ENCODE measurements at places on chromosomes 2 and 18.
A peak's percentile ranks its signal among the peaks of the same experiment; 100 is the strongest.

DNA sequence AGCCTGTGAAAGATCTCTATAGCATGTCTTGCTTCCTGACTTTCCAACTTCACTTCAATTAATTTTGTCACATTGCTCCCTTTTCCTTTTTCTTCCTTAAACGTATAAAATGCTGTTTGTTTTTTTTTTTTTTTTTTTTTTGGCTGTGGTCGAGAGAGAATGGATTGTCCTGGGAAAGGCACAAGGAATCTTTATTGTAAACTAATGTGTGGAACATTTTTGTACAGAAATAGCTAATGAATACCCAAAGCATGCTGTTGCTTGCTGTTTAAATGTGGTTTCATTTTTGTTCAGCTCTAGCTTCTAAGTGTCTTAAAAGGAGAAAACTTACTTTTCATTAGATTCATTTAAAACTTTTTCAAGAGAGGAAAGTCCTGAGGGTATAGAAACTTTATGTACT is 105.5 kb downstream of the GPD2 start:
- DNase-seq, result no peak

DNA sequence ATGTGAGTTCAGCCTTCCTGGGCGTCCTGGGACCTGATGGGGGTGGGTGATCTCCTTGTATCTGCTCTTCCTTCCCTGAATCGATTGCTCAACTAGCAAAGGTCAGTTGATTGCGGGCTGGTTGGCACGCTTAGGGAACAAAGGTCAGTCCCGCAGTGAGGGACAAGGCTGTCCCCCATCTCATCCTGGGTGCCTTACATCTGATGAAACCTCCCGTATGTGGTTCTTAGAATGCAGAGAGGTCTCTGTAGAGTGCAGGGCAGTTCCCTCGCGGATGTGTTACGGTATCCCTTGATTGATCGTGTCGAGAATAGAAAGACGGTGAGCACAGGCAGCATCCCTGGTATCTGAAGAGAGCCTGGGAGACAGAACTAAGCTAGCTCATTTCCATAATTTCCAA is 56.4 kb upstream of the RBM44 start:
- no peak for DNase-seq

DNA sequence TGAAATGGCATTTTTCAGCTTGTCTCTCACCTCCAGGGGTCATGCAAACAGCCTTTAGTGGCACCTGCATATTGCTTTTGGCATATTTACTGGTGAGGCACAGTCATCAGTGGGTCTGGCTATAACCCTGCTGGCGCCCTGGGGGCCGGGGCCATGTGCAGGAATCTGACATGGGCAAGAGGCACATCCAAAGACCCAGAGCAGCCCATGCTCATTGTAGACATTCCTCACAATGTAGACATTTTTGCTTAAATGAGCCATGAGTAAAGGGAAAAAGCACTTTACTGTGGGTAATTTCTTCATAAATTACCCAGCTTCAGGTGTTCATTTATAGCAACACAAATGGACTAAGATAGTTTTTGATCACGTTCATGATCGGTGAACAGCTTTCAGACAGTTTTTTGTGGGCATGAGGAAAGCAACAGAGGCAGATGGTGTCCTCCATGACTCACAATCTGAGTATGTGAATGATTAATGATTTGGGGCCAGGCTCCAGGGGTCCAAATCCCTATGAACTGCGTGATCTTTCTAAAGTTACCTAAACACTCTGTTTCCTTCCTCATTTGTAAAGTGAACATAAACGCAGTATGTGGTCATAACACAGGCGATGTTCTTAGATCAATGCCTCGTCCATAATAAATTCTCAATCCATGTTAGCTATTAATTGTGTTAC is 85.8 kb downstream of the LIPG start:
- no peak for DNase-seq

- DNase-seq, result no peak
Observed at GRCh38 chr18:25876330-25876948, 214.0 kb downstream of the SS18 start.

- no peak for DNase-seq
Observed at GRCh38 chr2:47719099-47719498, 63.8 kb upstream of the MSH6 start.

DNA sequence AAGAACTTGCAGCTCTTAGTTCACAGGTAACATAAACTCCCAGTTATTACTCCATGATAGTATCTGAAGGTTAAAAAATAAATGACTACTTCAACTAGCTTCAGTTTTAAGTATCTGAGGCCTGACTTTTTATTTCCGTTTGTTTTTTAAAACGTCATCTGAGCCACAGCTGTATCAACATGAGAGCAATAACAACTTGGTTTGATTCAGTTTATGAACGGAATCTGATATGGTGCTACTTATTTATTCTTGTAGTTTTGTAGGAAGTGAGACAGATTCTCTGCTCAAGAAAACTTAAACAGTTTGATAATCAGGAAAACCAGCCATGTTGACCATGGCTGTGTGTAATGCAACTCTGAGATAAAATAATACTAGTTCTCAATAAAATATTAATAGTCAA is 34.9 kb downstream of the NAB1 start:
- DNase-seq, result no peak

DNA sequence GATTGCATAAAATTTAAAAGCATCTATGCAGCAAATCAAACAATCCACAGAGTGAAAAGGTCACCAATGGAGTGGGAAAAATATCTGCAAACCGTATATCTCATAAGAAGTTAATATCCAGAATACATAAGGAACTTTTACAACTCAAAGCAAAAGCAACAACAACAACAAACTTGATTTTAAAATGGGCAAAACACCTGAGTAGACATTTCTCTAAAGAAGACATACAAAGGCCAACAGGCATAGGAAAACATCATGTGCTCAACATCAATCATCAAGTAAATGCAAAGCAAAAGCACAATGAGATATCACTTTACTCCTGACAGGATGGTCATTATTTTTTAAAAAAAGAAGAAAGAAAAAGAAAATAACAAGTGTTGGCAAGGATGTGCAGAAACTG is 38.1 kb downstream of the TMEM247 start:
- no peak for DNase-seq

- no peak for DNase-seq
Observed at GRCh38 chr2:99729104-99730025, 239.5 kb upstream of the REV1 start.

- no peak for DNase-seq
Observed at GRCh38 chr2:238941262-238941792, 93.4 kb downstream of the TWIST2 start.

DNA sequence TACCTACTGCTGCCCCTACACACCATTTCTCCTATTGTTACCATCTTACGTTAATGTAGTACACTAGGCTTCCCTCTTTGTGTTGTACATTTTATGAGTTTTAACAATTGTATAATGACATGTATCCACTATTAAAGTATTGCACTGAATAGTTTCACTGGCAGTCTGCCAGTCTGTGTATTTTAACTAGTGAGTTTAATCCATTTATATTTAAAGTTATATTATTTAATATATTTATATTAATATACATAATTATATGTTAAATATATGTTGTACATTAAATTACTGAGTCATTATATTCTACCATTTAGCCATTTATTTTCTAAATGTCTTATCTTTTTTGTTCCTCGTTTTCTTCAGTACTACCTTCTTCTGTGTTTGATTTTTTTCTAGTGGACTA is 44.8 kb upstream of the PHLPP1 start:
- no peak for DNase-seq

- DNase-seq, result no peak
Observed at GRCh38 chr2:219951099-219951498, 323.7 kb downstream of the SLC4A3 start.

DNA sequence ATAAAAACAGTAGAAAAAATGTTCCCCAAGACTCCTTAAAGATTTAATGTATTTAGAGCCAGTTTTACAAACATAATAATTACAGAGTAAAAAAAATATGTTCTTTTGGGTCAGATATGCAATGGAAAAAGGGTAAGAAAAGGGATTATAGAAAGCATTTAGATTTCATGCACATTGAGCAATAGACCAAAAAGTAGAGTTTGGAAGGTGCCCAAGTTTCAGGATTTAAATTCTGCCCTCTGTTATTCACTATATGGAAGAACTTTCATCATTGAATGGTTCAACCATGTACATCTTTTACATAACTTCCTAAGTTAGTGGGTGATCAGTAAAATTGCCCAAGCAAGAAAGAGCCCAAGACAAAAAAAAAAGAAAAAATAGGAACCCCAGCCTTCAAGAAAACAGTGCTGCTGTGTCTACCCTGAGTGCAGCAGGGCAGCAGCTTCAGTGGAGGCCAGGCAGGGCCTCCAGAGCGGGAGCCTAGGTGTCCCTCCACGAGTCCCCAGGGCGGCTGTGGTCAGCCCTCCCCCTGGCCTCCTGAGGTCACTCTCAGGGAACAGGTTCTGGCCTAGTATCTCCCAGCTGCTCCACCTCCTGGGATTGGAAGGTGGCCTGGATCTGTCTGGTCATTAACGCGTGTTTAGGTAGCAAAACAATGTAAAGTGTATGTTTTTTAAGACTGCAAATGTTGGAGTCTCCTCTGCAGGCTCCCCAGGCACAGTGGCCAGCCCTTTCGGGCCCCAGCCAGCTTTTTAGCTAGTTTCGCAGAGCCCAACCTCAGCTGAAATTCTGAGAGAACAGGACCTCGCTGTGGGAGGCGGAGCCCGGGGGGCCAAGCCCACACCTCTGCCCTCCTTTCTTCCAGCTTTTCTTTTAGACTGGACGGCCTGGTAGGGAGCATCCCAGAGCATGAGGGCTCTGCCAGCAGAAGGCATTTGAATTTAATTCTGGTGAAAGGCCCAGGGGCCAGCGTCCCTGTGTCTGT is 77.3 kb downstream of the TEX51 start:
- DNase-seq, result no peak

DNA sequence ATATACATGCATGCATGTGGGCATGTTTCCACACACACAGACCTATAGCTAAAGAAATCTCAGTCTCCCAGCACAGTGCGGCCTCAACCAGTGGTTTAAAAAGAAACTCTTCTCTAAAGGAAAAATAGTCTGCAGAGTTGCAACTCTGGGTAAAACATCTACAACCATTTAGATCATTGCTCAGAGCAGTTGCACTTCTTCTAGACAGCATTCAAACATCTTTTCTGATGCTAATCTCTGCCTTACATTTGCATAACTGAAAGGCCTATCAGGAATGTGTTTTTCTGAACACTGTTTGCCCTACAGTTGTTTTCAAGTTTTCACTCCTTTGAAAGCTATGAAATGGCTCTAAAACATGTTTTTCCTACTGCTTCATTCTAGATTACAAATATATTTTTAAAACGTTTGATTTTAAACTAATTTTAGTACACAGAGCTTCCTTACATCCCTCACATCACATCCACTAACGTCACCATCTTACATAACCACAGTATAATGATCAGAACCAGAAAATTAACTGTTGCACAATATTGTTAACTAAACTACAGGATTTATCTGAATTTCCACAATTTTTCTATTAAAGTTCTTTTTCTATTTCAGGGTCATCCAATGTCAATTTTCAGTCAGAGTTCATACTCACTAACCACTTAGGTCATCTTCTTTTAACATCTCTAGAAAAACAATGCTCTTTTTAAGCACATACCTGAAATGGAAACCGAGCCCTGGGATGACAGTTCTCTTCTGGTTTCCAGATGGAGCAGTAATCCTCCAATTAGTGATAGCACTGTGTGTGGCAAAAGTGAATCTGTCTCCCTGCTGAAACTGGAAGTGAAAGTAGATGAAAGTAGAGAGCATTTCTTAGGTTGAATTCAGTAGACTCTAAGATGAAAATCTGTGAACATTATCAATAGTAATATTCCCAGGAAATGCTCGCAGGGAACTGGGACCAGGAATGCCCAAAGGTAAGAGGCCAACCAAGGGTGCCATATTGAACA is 501.6 kb upstream of the GCFC2 start:
- no peak for DNase-seq

GRCh38 chr2:189927823-189928222 is 134.7 kb downstream of the MSTN start:
- no peak for DNase-seq

DNA sequence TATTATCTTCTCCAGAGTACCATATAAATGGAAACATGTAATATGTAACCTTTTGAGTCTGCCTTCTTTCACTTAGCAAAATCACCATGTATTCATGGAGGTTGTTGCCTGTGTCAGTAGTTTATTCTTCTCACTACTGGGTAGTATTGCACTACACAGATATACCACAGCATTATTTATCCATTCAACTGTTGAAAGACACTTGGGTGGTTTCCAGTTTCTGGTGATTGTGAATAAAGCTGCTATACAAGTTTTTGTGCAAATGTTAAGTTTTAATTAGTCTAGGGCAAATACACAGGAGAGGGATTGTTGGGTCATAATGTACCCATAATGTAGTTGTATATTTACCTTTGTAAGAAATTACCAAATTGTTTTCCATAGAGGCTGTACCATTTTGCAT is 29.6 kb upstream of the RPRD1A start:
- no peak for DNase-seq

- no peak for DNase-seq
Observed at GRCh38 chr2:150675807-150676206, 188.3 kb upstream of the RND3 start.

- no peak for DNase-seq
Observed at GRCh38 chr2:74148457-74149246, 940 bp upstream of the BOLA3 start.

- DNase-seq, result no peak
Observed at GRCh38 chr2:10091182-10091888, 11.1 kb upstream of the CYS1 start.

DNA sequence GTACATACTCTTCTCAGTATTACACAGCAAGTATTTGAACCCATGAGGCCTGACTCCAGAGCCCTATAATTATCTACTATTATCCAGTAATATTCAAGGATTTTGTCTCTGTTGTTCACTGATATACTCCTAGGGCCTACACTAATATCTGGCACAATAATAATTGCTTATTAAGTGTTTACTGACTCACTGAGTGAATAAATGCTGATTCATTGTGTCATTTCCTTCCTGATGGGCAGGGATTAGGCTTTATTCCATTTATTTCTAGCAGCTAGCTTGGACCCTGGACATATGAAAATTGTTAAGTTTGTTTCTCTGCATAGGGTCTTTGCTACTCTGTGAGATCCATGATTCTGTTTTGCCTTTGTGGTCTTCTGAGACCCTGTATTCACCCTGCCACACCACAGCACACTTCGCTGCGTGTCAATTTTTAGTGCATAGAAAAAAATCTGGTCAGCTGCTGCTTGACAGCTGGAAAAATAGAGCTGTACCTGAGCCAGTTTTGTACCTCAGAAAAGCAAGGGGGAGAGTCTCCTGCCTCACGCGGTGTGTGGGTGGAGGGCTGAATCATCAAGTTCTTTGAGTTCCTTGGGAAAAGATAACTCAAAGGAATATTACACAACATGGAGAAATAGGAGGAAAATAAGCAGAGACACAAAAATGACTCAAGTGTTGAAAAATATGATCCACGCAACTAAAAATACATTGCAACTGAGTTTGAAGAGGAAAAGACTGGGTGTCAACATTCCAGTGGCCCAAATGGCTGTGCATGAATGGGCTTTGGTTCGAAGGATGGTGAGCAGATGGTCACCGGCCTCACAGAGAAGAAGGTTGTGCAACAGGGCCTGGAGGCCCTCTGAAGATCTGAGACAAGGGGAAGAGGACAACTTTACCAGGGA is 18.9 kb upstream of the DPP4 start:
- DNase-seq, result peak; percentile 90

GRCh38 chr18:7255054-7255453 is 24.2 kb downstream of the LRRC30 start:
- DNase-seq, result no peak

Data from non-pigmented ciliary epithelial cell (primary cell).